Daoy (cell line): ENCODE measurements at places on chromosomes 6 and 20. TPM values are rescaled to one million over a fixed set of nuclear protein-coding genes. Genes with fewer than 3 reads are reported as not detected.

The SLC22A23 gene
- total RNA-seq = 1.5 and 2.7 TPM in 2 replicates

The RFX6 gene
- total RNA-seq = not detected in 2 replicates

The BNIP5 gene
- not detected in 2 replicates for total RNA-seq

The HSPA1L gene
- 0.12 and 0.80 TPM in 2 replicates for total RNA-seq

The TCF15 gene
- 0.18 and 1.0 TPM in 2 replicates for total RNA-seq

The GMPR gene
- 6.0 and 6.5 TPM in 2 replicates for total RNA-seq

The TGM2 gene
- total RNA-seq = 27.3 and 33.4 TPM in 2 replicates

The RAD21L1 gene
- 0.63 and 0.86 TPM in 2 replicates for total RNA-seq

The SPINT4 gene
- not detected in 2 replicates for total RNA-seq

The ADTRP gene
- 2.5 and 2.8 TPM in 2 replicates for total RNA-seq

The KIAA1755 gene
- total RNA-seq = 0.30 and 1.0 TPM in 2 replicates
